ENCODE measurements at places on chromosomes 1 and 21. TPM values are rescaled to one million over a fixed set of nuclear protein-coding genes. Genes with fewer than 3 reads are reported as not detected.
A peak's percentile ranks its signal among the peaks of the same experiment; 100 is the strongest.

The DMBX1 gene
- not detected for polyA plus RNA-seq

DNA sequence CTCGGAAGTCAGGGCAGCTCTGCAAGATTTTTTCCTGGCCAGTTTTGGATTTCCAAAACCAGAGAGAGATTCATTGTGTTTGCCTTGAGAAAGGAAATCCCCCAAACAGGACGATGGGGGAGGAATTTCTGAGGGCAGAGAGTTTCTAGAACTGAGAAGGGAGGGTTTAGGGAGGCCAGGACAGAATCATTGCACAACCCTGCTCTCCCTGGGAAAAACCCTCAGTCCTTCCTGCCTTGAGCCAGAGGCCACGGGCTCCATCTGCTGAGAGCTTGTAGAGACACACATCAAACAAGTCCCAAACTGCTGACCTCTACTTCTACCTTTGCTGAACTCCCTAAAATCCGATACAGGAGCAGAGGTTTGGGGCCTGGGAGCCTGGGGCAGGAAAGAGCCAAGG is 99.7 kb downstream of the NMNAT2 start:
- DNase-seq: peak; percentile 16

DNA sequence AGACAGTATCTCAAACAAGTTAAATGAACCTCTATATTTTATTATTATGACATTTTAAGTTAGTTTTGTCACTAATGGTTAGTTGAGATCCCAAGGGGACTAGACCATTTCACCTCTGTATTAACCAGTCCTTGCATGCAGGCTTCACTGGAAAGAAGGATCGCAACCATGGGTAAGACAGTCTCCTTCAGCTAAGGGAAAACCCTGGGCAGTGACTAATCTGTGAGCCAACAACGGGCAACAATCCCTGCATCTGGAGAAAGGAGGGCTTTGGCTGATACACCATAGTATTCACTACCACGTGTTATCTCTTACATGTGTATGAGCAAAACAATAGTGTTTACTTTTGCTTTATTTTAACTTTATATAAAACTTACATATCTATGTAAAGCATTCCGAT is 708.8 kb upstream of the CHRM3 start:
- DNase-seq: no peak

DNA sequence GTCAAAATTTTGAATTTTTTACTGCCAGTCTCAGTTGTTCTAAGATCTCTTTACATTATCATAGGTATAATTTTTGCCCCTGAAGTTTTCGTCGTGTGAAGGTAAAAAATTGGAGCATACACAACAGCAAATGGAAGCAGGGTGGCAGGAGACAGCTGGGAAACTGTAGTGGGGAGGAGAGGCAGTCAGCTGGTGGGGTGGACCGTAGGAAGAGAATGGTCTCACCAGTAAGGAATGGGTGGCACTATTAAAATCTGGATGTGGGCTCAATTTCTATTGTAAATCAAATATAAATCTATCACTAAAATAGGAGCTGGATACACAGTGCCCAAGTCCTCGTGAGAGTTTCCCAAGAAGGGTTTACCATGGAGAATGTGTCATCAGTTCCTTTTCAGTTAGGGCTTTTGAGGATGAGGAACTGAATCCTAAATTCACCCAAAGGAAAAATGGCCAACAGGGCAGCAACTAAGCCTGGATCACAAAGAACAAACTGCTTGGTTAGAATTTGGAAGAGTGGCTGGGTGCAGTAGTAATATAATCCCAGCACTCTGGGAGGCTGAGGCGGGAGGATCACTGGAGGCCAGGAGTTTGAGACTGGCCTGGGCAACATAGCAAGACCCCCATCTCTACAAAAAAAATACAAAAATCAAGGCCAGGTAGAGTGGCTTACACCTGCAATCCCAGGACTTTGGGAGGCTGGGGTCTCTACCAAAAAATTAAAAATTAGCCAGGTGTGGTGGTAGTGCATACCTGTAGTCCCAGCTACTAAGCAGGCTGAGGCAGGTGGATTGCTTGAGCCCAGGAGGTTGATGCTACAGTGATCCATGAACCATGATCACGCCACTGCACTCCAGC is 10.5 kb upstream of the IRF2BP2 start:
- no peak for DNase-seq

GRCh38 chr1:231856894-231857293 is 230.3 kb downstream of the DISC1 start:
- DNase-seq: no peak

DNA sequence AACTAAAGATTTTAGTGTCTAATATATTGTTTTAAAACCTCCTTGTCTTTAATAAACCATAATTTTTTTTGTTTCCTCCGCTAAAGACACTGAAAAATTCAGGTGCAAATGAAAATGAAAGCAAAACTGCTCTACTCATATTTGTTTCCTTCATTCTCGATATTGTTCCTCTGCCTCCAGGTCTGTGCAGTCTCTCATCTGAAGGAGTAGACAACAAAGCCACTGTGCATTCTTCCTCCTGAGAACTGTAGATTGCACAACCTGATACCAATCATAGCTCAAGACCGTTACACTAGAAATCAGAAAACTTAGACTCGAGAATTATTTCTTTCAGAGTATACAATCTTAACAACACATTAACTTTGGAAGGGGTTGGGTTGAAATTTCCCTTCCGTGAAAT is 373.1 kb upstream of the CXADR start:
- no peak for DNase-seq
